ENCODE measurements at places on chromosomes 6 and 20.

GRCh38 chr6:51300510-51300909 lies 481.8 kb downstream of the TFAP2B start:
- no peak for DNase-seq

GRCh38 chr20:44805335-44805978 lies 4.9 kb downstream of the RIMS4 start:
- DNase-seq: no peak

DNA sequence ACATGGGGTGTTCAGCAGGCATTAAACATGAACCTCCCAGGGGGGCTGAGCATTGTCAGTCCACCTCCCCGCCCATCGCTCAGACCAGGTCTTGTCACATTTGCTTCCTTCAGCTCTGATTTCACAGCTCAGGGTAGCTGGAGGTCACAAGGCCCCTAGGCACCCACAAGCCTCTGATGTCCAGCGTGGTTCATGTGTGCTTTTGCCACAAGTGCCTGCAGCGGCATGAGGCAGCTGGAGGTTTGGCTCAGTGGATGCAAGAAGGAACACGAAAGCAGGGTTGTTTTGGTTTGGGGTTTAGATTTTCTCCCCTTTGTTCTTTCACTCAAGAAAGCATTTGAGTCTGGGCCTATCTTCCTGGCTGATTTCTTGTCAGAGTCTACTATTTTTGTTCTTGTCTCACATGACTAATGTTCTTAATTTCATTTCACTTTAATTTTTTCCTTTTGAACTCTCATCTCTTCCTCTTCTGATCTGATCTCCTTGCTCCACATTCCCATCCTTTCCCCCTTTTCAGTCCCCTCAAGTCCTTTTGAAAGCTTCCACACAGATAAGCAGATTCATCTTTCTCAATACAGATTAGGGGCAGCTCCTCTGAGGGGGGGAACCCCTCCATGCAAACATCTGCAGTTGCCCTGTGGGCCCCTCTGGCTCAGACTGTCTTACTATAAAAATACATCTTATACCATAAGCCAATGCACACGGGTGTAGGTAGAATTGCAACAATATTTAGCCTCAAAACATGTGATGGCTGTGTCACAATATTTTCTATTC lies 68.1 kb upstream of the CEP85L start:
- no peak for DNase-seq

- DNase-seq: no peak
Observed at GRCh38 chr20:3092611-3093379, 8.3 kb upstream of the AVP start.
